ENCODE measurements at places on chromosomes 1 and 21.

GRCh38 chr1:229088711-229089110 lies 182.2 kb upstream of the RAB4A start:
- no peak for DNase-seq

GRCh38 chr1:236893626-236894545 lies 98.8 kb downstream of the MTR start:
- no peak for DNase-seq

- no peak for DNase-seq
These were observed 23.7 kb downstream of the HLX start for GRCh38 chr1:220902916-220903315.

DNA sequence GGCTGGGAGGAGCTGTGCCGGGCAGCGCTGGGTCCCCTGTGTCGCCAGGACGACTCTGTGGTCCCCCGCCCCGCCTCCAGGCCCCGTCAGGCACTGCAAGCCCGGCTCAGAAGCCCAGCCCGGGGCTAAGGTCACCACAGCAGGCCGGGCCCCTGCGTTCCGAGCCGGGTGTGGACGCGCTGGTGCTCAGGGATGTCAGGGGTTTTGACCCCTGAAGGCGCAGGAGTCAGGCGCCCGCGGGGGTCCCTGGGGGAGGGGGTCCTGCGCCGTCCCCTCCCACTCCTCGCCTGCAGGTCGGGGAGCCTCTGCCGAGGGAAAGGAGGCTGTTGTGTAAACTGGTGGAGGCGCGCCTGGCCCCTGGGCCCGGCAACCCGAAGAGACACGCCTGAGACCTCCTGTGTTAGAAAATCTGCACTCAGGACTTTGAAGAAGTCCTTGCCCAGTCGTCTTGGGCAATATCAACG lies 23.7 kb upstream of the TMEM54 start:
- DNase-seq = no peak

GRCh38 chr1:94411237-94411636 lies 7.0 kb upstream of the ABCD3 start:
- DNase-seq = no peak
